Astrocyte of the spinal cord (primary cell): ENCODE measurements at places on chromosomes 2 and 18.
A peak's percentile ranks its signal among the peaks of the same experiment; 100 is the strongest.

- DNase-seq: no peak
Observed at GRCh38 chr2:160868891-160869290, 291.3 kb upstream of the TANK start.

- peak; percentile 80 for DNase-seq
Observed at GRCh38 chr2:189412330-189412953, 28.8 kb upstream of the WDR75 start.

GRCh38 chr2:180980943-180981911 lies 822 bp downstream of the UBE2E3 start:
- peak; percentile 51 for DNase-seq

- peak; percentile 62 for DNase-seq
Observed at GRCh38 chr2:217054791-217055190, 194.9 kb upstream of the TNP1 start.

- no peak for DNase-seq
Observed at GRCh38 chr18:77487951-77488740, 238.5 kb downstream of the GALR1 start.

- DNase-seq: no peak
Observed at GRCh38 chr2:127486247-127487058, 39.8 kb downstream of the IWS1 start.

DNA sequence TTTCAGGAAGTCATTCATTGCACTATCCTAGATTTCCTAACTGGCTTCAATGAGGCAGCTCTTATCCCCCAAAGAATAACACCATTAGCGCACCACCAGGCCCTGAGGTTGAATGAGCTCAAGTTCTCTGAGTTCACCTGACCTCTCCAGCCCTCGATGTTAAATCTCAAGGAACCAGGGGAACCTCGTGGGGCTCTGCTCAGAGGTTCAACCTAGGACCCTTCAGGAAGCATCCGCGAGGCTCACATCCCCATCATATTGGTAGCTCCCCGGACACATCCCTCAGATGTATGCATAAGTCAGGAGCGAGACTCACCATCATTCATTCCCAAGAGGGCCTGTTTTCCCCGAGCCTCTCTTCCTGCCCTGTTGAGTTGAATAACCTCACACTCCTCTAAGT lies 145.6 kb upstream of the KLHL29 start:
- DNase-seq: no peak
